ENCODE measurements at places on chromosomes 1 and 21. TPM values are rescaled to one million over a fixed set of nuclear protein-coding genes. Genes with fewer than 3 reads are reported as not detected.

DNA sequence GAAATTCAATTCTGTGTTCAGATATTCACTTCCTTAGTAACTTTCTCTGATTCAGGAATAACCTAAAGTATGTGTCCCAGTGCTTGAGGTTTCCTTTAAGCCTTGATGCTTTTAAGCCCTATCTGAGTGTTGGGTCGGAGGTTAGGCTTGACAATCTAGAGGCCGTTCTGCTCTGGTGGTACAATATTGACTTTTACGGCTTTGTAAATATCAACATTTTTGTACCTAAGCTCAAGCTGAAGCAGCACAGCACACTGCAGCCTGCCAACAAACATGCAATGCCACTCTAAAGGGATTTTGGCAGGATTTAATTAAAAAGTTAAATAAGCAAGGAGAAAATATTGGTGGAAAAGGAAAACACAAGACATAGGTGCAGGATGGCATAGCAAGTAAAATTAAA, 279.2 kb downstream of the NEGR1 start:
- DNase-seq = no peak

DNA sequence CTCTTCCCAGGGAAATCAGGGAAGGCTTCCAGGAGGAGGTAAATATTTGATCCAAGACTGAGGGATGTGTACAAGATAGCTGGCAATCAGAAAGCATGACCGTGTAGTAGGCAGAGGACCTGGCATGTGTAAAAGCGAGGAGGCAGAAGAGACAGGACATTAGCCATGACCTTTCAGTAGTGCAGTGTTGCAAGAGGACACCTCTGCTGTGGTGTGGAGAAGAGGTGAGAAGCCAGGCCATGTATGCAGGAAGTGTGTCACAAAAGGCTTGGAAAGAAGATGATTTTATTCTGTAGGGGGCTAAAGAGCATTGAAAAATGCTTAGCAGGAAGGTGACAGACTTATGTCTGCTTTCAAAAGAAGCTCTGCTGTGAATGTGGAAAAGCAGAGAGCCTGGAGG, 381.0 kb downstream of the ZP4 start:
- peak; percentile 53 for DNase-seq

GRCh38 chr1:226420897-226421296, 13.0 kb upstream of the PARP1 start:
- DNase-seq = peak; percentile 15

GRCh38 chr1:197685785-197686184, 89.5 kb downstream of the DENND1B start:
- no peak for DNase-seq

DNA sequence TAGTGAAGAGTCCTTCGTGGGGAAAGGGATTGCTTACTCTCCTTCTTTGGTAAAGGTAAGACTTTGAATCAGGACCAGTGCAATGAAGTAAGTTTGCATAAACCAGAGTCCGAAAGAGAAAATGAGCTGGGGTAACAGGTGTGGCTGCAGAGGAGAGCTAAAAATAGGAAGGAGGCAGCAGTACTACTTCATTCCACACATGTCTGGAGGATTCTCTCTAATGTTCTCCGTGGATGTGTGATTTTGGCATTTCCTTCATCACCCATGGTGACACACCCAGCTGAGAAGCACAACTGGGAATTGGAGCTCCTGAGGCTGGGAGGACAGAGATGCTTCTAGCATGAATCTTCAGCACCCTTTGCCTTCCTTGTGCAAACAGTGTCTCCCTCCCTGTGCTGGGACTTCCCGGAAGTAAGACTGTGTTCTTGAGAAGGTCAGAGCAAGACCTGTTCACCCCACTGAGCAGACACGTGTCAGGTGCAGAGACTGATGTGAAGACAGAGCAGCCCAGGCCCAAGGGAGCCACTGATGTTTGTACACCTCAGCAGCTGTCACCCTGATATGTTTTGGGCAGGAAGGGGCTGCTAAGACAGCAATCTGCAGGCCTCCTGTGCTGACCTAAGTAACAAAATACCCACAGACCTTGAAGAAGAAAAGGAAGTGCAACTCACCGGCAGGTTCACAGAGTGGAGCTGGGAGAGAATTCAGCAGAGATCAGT, 13.3 kb downstream of the FCRL1 start:
- DNase-seq = no peak

GRCh38 chr1:172286629-172287076, 133.8 kb upstream of the C1orf105 start:
- DNase-seq = no peak

- DNase-seq = peak; percentile 89
Measured at GRCh38 chr1:25744140-25744581, 55.8 kb upstream of the SELENON start.

- no peak for DNase-seq
Measured at GRCh38 chr21:25300632-25301031, 306.6 kb downstream of the MRPL39 start.

DNA sequence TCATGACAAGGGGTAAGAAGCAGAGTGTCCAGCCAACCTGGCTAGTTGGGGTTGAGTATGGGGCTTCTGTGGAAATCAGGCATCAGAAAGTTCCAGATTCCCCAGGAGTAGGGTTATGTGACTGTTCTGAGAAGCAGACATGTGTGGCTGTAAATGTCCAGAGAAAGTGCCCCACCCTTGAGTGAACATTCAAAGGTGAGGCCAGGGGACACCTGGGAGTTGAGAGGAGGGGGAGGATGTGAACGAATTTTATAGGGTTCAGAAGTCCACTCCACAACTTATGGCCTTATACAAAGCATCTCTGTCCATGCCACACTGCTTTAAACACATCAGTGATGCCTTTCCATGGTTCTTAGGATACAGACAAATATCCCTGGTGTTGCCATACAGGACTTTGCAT, 133.3 kb downstream of the IGSF21 start:
- DNase-seq = no peak

- no peak for DNase-seq
Measured at GRCh38 chr1:39080269-39080826, 54.2 kb downstream of the NDUFS5 start.

GRCh38 chr1:181659321-181659957, 176.1 kb downstream of the CACNA1E start:
- no peak for DNase-seq

DNA sequence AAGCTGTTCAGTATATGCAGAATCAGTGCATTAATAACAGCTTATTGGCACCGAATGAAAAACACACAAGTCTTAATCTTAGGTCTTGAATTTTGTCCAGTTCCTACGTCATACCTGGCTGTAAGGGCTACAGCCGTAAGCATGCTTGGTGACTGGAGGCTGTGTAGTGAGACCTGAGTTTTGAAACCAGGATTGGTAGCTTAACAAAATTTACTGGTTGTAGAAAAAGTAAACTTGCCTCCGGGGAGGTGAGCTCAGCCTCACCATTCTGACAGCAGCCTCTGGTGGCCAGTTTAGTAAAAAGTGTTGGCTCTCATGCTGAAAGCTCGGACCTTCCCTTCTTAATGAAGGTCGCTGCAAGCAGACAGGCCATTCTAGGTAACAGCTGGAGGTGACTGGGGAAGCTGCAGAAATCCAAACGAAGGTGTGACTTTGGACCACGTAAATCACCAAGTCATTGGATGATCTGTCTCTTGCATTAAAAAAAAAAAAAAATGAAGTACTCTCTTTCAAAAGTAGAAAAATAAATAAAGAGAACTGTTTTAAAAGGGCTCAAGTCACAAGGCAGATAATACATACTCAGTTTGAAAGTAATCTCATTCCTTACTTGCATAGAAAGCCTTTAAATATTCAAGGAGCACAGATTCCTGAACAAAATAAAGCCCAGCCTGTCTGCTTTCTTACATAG, 48.9 kb downstream of the HLCS start:
- DNase-seq = peak; percentile 81

- DNase-seq = no peak
Measured at GRCh38 chr1:235835226-235835625, 31.5 kb downstream of the LYST start.

GRCh38 chr1:17684810-17685209, 70.3 kb upstream of the ACTL8 start:
- DNase-seq = peak; percentile 73

DNA sequence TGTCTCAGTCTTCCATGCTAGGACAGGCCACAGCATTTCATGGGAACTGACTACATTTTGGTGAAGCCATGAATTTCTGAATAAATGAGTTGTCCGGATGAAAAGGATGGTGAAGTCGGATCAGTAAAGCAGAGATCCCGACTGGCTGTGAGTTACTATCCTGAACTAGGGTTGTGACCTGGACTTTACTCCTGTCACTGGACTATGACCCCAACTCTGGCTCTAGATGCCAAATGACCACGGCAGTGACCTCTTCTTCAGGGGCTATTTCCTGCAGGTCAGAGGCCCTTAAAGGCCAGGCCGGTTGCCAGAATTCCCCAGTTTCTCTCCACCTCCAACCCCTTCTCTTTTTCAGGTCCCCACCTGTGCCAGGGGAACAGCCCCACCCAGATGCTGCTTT, 1.7 kb upstream of the NECTIN4 start:
- peak; percentile 29 for DNase-seq

- DNase-seq = peak; percentile 77
Measured at GRCh38 chr1:165443539-165444311, 1.2 kb downstream of the RXRG start.

DNA sequence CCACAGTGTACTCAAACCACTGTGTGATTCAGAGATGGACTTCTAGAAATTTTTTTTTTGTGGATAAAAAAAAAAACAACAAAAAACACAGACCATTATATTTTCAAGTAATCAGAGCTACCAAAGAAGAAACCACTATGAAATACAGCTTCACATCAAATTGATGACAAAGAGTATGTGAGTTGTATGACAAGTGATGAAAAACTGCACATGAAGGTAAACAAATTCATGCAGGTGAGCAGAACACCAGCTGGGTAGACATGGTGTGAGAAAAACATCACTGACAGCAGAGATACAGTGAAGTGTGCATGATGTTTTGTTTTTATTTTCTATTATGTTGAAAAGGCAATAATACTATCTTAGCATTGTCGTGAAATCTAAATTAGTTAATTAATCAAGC, 8.0 kb upstream of the PTPRC start:
- DNase-seq = no peak

DNA sequence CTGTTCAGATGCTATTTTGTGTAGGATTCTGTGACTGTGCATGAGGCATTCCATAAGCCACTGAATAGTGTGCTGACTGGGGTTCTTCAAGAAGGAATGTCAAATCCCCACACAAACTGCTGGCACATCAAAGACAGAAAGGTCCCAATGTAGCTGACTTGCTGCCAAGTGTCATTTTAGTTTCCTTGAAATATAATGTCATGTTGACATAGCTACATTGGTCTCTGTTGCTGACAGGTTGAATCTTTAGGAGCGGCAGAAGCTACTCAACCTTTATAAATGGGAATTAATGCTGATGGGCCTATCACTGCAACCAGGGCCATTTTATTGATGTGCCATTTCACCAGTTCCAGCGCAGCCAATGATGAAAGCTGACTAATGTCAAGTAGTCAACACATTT, 1110.7 kb upstream of the B3GALT2 start:
- DNase-seq = no peak

DNA sequence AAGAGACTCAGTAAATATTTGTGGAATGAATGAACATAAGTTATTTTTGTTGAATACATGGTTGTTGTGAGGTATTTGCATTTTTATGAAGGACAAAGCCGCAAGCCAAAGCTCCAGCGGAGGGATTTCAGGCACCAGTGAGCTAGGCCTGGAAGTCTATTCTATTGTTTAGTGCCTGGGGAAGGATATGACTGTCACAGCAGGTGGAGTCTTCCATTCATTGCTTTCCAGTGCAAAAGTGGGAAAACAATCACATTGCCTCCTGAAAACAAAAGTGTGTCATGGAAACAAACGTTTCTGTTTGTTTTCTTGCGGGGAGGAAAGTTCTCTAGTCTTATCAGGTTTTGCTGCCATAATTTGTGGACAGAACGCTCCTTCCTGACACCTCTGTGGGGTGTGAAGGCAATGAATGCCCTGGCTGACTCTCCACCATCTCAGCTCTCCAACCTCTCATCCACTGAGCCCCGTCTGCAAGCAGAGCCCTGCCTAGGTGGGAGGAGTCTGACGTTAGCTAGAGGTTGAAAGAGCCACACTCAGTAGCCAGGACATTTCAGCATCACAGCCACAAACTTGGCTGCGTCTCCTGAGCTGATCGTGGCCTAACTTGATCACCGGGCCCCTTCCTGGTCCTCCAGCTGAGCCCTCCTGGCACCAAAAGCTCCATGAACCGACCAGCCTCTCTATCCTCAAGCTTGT, 739.1 kb downstream of the MATN1 start:
- DNase-seq = peak; percentile 76

- peak; percentile 70 for DNase-seq
Measured at GRCh38 chr1:10637834-10638558, 158.4 kb downstream of the CASZ1 start.

DNA sequence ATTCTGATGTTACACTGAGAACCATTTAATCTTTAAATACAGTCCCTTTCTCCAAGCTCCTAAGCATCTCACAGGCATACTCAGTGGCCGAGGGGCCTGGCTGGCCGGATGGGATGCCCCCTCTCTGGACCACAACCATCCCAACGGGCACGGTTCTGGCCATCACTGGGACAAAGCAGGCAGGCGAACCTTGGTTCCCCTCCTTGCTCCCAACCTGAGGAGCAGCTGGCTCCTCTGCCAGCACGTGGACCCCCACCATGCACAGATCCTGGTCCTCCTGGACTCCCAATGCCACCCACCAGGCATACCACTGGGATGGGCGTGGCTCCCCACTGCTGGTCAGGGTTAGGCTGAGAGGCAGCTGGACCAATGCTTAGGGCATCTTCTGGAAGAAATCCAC, 19.8 kb upstream of the PRDM16 start:
- peak; percentile 17 for DNase-seq

GRCh38 chr1:6544831-6545230, 9.5 kb downstream of the NOL9 start:
- DNase-seq = no peak

- DNase-seq = no peak
Measured at GRCh38 chr21:40616377-40616704, 230.6 kb downstream of the DSCAM start.

DNA sequence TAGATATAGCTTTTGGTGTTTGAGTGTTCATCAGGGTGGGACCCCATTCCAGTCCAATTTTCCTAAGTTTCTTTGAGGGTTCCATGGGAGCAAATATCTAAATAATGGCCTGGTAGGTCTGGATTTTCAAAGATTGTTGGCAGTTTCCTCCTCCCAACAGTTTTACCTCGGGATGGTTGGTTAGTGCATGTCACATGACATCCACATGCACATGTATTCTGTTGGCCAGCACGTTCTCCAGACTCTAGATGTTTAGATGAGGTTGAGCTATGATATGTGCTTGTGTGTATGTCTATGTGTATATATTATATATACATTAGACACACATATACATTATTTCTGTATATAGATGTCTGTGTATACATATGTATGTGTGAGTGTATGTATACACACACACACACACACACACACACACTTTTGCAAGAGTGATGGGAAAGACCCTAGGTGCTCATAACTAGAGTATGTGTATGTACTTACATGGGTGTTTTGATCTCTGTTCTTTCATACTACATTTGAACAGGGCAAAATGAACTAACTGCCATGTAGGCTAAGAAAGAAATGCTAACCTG, 5.6 kb downstream of the RGS4 start:
- no peak for DNase-seq

UBL4B gene
- not detected for total RNA-seq

MEGF6 gene
- total RNA-seq = 78.1 TPM

SH2D5 gene
- total RNA-seq = 5.0 TPM

TDRD10 gene
- not detected for total RNA-seq

ITLN2 gene
- total RNA-seq = 17.5 TPM

HSPA6 gene
- not detected for total RNA-seq

ACTA1 gene
- total RNA-seq = 8.0 TPM

UQCRHL gene
- 2.5 TPM for total RNA-seq

GJB3 gene
- 0.38 TPM for total RNA-seq

ABCA4 gene
- 1.7 TPM for total RNA-seq

SCAMP3 gene
- total RNA-seq = 52.2 TPM

GRIK1 gene
- total RNA-seq = not detected

ACKR1 gene
- total RNA-seq = not detected

Data from endodermal cell (in vitro differentiated cells).